AG04450 (cell line): ENCODE measurements at places on chromosomes 7 and 10.

- no peak for DNase-seq
These were observed 1080.6 kb upstream of the LRRN3 start for GRCh38 chr7:110010359-110010758.

DNA sequence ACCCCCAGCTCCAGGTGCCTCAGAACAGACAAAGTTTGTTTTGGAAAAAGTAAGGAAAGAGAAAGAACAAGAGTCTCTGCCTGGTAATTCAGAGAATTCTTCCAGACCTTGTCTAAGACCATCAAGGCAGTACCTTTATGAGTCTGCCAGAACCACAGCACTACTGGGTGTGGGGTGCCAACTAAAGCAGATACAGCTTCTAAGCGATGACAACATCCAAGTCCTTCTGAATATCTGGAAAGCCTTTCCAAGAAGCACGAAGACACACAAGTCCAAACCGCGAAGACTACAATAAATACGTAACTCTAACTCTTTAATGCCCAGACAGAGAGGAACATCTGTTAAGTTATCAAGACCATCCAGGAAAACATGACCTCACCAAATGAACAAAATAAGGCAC is 94.3 kb downstream of the SIRT1 start:
- DNase-seq = no peak

DNA sequence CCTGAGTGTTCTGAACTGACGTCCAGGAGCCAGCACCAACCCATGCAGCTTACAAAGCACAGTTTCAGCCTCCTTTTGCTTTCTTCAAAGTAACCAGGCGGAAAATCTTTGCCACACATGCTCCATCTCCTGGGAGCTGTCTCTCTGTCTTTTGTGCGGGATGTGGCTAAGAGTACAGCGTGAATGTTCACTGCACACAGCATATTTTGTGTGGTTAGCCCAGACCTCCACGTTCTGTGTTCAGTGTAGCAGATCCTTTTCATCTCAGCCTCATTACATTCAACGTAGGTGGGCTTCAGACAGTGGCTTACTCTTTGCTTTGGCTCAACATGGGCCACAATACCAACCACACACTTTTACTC is 200.8 kb downstream of the TNS3 start:
- no peak for DNase-seq

- no peak for DNase-seq
These were observed 191.7 kb upstream of the IMMP2L start for GRCh38 chr7:111753968-111754367.

DNA sequence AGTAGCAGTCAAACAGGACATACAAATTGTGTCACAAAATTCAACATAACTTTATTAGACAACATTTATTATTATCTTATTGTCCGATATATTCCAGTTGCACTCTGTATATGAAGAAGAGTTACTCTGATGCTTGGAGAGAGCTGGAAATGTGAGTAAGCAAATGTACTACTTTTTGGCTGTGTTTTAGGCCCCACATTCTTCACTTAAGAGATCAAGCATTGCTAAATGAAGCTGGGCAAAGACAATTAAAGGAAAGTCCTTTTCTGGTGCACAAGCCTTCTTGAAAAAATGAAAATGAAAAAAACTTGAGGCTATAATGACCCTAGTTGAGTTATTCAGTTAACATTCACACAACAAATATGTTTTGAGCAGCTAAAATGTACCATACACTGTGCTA is 26.1 kb downstream of the MYPN start:
- DNase-seq = no peak

- DNase-seq = no peak
These were observed 82.4 kb upstream of the NME8 start for GRCh38 chr7:37765872-37766525.

DNA sequence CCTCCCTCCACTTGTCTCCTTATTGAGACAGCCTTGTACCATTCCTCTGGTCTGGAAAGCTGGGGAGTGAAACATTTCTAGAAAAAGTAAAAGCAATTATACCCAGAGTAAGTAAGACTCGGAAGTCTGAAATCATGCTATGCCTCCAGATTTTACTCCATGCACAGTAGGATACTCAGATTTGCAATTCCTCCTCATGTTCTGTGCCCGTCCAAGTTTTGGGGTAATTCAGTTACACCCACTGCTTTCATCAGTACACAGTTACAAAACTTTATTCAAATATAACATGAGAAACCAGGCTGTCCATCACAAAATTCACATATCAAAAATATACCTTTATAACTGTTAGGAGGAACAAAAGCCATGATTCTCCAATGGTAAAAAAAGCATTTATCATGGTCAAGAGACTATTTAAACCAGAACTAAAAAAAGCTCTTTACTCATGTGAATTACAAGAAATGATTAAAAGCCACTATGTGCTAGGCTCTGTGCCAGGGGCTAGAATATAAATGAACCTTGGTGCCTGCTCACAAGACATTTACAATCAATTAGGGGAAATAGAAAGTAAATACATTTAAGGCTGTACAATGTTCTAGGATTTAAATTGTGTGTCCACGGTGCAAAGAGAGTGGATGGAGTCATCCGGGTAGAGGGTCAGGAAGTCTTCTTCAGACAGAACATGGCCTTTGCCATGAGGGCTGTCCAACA is 320.2 kb downstream of the ELMO1 start:
- DNase-seq = no peak

- no peak for DNase-seq
These were observed 15.1 kb downstream of the PRSS2 start for GRCh38 chr7:142785841-142786250.

DNA sequence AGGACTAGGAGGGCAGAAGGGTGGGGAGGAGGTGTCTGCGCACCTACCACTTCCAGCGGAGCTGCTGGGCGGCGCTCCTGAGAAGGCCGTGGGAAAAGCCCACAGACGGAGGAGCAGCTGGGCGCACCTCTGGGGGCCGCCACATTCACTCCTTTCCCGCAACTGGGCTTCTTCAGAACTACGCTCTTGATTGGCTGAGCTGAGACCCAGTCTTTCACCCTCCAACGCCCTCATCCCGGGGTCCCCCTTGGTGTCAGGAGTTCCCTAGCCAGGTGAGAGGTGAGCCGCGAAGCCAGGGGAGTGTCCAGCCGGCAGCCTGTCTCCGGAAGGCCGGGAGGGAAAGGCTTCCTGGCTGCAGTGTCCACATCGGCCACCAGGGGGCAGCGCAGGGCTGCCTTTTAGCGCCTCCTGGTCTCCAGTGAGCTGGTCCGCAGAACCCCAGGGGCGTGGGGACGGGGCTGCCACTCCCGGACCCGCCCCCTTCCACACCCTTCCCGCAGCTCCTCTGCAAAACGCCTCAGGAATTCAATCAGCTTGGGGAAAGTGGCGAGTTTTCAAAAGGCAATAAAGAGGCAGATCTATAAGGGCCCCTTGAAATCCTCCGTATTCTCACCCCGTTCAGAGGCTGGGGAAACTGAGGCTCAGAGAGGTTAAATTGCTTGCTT is 98.8 kb downstream of the CHST15 start:
- DNase-seq = peak; percentile 61

DNA sequence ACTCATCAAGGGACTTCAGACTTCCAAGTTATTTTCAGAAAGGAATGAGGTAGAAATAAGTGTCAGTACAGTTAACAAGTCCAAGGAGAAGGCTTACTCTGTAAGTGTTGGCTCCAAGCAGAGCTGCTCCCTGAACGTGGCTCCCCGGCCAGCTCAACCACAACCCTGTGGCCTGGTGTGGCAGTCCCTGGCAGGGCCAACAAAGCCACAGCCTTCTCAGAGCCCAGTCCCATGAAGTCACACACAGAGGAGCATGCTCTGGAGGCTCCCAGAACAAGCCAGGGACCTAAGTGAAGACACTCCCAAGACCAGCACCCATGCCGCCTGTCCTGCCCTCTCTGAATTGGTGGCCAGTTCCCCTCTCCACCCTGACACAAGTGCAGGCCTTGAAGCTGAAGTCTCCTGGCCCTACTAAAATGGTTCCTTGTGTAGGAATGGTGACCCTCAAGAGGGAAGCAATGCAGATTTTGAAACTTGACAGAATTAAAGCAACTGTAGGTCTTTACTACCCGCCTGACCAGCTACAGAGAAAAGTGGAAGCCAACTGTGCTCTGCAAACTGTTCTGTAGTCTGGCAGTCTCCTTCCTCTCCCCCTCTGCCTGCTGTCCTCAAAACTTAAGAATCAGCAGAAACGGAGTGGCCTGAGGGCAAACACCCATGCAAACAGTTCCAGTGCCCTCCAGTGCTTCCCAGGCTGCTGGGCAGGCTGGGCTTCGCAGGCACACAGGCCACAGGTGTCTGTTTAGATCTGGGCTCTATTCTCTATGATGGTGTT is 51.1 kb downstream of the NOD1 start:
- no peak for DNase-seq

DNA sequence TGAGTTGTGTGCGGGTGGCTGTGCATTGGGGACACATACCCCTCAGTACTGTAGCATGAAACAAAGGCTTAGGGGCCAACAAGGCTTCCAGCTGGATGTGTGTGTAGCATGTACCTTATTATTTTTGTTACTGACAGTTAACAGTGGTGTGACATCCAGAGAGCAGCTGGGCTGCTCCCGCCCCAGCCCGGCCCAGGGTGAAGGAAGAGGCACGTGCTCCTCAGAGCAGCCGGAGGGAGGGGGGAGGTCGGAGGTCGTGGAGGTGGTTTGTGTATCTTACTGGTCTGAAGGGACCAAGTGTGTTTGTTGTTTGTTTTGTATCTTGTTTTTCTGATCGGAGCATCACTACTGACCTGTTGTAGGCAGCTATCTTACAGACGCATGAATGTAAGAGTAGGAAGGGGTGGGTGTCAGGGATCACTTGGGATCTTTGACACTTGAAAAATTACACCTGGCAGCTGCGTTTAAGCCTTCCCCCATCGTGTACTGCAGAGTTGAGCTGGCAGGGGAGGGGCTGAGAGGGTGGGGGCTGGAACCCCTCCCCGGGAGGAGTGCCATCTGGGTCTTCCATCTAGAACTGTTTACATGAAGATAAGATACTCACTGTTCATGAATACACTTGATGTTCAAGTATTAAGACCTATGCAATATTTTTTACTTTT is 1.8 kb downstream of the DDIT4 start:
- DNase-seq = no peak

DNA sequence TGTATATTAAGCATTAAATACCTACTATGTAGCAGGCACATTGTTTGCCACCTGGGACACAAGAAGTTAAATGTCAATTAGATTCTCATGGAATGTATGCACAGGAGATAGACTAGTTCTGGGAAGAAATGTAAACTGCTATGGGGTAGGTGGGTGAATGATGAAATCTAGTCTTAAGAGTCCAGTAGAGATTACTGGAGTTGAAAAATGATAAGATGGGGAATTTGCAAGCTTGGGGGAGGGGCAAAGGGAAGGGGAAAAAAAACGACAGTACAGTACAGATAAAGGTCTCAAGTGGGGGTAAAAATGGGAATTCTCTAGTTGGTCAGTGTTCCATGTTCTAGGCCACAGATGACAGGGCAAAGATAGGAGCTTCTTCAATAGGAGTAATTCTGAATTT is 94.4 kb downstream of the ATE1 start:
- DNase-seq = no peak

DNA sequence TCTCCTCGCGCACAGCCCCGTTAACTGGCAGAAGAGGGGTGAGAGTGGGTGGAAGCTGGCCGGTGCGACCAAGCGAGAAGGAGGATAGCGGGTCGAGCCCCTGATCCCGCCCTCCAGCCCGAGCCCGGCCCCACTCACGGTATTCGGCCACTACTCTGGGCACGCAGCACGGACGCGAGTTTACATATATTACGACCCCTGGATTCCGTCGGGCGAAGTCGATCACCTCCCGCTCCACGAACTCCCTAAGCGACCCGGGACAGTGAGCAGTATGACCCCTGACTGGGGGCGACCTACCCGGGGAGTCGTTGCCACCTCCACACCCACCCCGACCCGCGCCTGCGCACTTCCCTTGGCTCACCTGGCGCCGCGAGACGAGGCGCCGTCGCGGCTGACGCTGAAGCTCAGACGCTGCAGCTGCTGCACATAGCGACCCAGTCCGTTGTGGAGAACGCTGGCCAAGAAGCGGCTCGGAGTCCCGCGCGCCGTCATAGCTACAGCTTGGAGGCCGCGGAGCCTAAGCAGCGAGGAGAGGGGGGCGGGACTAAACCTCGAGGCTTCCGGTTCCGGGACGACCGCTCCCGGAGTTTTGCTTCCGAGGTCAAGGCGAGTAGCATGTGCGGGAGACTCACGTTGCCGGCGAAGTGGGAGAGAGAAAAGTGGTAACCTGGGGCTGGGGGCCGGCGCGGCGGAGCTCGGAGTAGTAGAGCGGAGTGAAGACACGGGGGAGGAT is at the start of the genes MRPL43 and TWNK:
MRPL43 (minus strand) TSS at position 546 of the 733 bp plus-strand sequence; CDS start at position 492, 54 bp downstream.
TWNK (plus strand) TSS at position 592 of the 733 bp plus-strand sequence. CDS start 668 bp downstream, outside the sequence.
- DNase-seq = no peak

GRCh38 chr10:55449981-55450380 is 649.0 kb upstream of the PCDH15 start:
- DNase-seq = no peak

DNA sequence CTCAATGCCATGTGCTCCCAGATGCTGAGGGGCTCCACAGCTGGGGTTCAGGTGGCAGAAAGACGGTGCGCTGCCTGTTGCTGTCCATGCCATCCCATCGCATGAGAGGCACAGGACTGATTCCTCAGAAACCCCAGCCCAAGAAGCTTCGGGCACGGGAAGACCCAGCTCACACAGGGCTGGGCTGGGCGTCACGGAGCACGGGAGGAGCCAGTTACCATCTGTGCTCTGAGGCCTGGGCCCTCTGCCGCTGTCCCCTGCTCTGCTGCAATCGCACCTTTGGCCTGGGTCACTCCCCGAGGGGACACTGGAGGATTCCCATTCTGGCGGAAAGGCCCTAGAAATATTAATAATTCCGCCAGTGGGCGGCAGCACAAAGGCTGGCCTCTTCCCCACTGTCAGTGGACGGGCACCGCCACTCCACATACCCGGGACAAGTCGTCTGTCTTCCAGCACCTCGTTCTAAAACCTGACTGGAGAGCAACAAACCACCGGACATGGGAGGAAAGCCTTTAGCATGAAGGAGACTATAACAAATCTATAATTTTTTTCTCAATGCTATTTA is 92.1 kb downstream of the PIP4K2A start:
- DNase-seq = no peak

DNA sequence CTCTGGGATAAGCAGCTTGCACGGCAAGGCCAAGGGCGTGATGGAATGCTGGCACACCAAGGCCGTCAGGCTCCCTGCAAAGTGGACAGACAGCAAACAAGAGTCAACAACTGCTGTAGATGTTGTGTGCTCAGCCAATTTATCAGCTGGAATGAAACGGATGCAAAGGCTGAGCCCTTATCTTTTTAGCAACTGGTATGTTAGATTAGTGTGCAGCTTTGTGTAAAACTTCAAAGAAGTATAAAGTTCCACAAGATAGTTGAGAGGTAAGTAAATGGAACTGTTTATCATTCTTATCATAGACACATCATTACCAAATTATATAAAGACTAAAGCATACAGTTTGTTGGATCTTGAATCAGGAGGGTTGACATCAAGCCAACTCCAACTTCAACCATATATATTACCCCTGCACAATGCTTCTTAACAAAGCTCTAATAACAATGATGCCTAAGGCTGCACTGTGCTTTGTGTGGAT is 289.0 kb downstream of the TNS3 start:
- no peak for DNase-seq

DNA sequence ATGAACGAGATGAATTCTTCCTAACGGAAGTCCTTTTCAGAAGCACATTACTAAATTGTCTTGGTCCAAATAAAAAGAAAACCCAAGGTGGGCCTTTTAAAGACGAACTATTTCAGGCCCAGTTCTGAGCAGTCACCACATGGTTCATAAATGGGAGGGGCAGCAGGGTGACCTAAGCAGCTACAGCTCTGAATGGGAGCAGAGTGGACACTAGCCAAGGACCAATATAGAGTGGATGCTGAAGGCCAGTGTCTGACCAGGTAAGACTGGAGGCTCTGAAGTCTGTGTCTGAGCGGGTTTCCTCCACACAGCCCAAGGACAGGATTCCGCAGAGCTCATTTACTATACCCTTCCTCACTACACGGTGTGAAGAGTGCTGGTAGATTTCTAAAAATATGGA is 159.1 kb downstream of the TMEM26 start:
- no peak for DNase-seq

- DNase-seq = no peak
These were observed 42.4 kb downstream of the INSIG1 start for GRCh38 chr7:155340071-155340531.
